ENCODE measurements at places on chromosomes 1 and 21. TPM values are rescaled to one million over a fixed set of nuclear protein-coding genes. Genes with fewer than 3 reads are reported as not detected.

GRCh38 chr21:19031953-19032352, 628.4 kb upstream of the TMPRSS15 start:
- DNase-seq, result no peak

DNA sequence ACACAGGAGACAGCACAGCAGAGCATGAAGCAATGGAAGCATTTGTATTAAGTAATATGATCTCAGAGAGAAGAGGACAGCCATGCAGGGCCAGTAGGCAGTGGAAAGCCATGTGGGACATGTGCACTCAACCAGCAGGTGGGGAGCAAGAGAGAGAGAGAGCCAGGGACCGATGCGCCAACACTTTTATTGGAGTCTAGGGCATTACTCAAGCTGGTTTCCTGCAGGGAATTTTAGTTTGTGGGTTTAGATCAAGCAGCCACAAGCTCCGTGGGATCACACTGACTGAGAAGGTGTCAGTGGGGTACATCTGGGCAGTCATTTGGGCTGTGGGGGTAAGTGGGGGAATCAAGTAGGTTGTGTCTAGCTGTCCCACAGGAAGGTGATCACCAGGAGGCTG, 137.1 kb downstream of the PCBP3 start:
- DNase-seq, result no peak

- DNase-seq, result no peak
Measured at GRCh38 chr21:41861255-41861654, 17.9 kb downstream of the PRDM15 start.

- DNase-seq, result no peak
Measured at GRCh38 chr21:45255381-45256020, 32.2 kb downstream of the POFUT2 start.

DNA sequence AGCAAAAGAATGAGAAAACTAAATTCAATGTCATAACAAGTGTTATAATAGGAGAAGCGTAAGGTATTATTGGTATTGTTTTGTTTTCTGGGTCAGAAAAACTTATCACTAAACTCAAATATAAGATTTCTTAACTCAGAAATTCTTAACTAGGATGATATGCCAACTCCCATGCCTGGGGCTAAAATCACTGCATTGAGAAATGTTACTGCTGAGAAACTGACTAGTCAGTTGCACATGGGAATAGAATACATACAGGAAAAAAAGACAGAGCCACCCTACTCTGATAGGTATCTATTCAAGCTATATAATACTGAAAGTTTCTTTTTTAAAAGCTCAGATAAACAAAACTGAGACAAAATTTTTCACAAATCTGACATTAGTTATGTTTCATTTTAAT, 56.3 kb downstream of the PRPF38A start:
- DNase-seq, result no peak

DNA sequence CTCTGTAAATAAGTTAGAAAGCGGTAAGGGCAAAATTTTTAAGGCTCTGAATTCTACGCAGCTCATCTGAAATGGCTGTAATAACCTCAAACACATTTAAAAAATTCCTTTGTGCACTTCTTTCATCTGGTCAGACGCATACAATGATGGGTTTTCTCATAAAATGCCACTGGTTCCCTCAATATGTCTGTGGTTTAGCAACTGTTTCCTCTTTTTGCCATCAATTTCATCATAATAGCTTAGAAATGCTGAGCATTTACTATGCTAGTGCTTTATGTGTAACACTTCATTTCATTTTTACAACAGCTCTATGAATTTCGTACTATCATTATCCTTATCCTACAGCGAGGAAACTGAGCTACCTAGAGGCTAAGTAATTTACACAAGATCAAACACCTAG, 35.3 kb upstream of the DMRTA2 start:
- no peak for DNase-seq

- DNase-seq, result no peak
Measured at GRCh38 chr1:116476321-116476720, 94.5 kb downstream of the CD58 start.

RNF223 gene
- not detected for polyA plus RNA-seq

ADCY10 gene
- polyA plus RNA-seq, result 0.44 TPM

TINAGL1 gene
- 46.8 TPM for polyA plus RNA-seq

KIF21B gene
- polyA plus RNA-seq, result 2.0 TPM

Data from right renal cortex interstitium (tissue), 3 donors.